ENCODE measurements at places on chromosomes 1 and 21. TPM values are rescaled to one million over a fixed set of nuclear protein-coding genes. Genes with fewer than 3 reads are reported as not detected.
A peak's percentile ranks its signal among the peaks of the same experiment; 100 is the strongest.

DNA sequence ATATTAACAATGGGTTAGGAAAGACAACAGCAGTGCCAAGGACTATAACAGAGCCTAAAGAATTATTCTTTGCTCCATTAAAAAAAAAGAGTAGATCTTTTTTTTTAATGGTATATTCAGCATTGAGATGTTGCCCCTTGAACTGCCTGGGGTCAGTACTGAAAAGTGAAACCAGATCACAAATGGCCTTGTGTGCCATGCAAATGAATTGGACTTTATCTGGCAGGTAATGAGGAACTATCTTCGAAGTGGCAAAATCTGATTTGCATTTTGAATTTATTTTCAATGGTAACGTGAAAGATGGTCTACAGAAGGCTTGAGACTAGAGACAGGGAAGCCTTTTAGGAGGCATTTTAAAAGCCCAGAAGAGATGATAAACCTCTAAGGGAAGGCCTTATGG, 21.4 kb upstream of the PKN2 start:
- no peak for DNase-seq

DNA sequence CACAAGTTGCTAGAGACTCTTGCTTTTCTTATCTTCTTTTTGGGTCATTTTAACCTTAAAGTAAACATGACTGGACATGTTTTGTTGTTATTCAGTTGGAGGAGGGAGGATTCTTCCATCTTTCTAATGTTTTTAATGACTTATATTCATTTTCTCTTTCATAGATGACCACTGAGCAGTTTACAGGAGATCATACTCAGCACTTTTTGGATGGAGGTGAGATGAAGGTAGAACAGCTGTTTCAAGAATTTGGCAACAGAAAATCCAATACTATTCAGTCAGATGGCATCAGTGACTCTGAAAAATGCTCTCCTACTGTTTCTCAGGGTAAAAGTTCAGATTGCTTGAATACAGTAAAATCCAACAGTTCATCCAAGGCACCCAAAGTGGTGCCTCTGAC, 11.9 kb downstream of the DYRK3 start:
- DNase-seq = no peak

DNA sequence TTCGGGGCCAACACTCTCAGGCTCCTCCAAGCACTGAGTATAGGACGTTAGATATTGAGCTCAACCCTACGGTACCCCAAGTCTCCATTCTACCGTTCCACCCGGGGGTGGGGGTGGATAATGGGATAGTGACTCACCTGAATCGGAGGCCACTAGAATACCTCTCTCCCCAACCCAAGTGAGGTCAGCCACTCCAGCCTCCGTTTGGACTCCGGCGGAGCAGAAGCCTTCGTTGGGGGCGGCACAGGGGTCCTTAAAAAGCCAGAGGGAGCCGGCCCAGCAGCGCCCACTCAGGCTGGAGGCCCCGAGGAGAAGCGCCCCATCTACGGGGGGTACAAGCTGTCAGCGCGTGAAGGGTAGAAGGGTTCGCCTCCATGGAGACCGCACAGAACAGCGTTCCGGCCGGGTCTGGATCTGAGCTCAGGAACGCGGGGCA, 556 bp downstream of the WDR77 start:
- peak; percentile 33 for DNase-seq

GRCh38 chr1:241611063-241611462, 29.1 kb downstream of the CHML start:
- DNase-seq = no peak

DNA sequence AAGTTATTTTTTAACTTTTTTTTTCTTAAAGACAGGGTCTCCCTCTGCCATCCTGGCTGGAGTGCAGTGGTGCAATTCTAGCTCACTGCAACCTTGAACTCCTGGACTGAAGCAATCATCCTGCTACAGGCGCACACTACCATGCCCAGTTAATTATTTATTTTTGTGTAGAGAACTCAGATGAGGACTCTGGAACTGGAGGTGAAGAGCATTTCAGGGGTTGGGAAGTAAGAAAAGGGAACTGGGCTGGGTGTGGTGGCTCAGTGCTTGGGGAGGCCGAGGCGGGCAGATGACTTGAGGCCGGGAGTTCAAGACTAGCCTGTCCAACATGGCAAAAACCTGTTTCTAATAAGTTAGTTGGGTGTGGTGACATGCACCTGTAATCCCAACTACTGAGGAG, 28.9 kb downstream of the SLC35F3 start:
- no peak for DNase-seq

DNA sequence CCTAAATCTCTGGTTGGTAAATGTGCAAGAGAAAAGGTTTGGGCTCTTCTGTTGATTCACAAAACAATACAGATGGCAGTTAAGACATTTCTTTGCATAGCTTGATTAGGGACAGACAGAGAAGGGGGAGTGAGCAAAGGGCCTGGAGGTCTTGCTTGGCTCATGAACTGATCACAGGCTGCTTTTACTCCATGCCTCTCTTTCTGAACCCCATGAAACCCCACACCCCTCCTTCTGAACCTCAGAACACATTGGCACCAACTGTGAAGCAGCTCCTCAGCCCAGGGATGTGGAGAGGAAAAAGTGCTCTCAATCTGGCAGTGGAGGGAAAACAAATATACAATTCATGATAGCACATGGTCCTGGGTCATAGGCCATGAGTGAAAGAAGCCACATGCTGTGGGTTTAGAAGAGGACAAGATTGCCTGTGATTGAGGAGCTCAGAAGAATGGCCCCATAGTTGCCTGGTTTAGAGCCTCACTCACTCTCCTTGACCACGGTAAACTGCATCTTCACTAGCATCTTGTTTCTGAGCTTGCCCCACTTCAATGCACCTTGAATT, 111.6 kb upstream of the GADD45A start:
- no peak for DNase-seq

GRCh38 chr1:38567401-38567800, 292.2 kb downstream of the RRAGC start:
- DNase-seq = no peak

- DNase-seq = no peak
Measured at GRCh38 chr1:224432672-224433040, 1.9 kb downstream of the WDR26 start.

- DNase-seq = no peak
Measured at GRCh38 chr1:165052936-165053335, 303.6 kb downstream of the LMX1A start.

DNA sequence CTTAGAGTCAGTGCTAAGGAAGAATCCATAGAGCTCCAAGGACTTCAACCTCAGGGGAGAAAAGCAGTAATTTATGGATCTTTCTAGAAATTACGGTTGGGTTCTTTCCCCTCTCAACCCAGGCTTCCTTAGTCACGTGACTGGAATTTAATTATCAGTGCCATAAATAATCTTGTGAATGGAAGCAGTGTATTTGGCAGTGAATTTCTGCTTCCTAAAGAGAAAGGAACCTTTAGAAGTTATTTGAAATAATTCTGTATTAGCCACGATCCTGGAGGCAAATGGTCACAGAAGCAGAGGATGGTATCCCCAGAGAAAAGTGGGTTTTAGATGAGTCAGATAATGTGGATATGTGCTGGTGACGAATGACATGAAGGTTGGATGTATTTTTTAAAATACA, 89.6 kb downstream of the NFIA start:
- DNase-seq = no peak

DNA sequence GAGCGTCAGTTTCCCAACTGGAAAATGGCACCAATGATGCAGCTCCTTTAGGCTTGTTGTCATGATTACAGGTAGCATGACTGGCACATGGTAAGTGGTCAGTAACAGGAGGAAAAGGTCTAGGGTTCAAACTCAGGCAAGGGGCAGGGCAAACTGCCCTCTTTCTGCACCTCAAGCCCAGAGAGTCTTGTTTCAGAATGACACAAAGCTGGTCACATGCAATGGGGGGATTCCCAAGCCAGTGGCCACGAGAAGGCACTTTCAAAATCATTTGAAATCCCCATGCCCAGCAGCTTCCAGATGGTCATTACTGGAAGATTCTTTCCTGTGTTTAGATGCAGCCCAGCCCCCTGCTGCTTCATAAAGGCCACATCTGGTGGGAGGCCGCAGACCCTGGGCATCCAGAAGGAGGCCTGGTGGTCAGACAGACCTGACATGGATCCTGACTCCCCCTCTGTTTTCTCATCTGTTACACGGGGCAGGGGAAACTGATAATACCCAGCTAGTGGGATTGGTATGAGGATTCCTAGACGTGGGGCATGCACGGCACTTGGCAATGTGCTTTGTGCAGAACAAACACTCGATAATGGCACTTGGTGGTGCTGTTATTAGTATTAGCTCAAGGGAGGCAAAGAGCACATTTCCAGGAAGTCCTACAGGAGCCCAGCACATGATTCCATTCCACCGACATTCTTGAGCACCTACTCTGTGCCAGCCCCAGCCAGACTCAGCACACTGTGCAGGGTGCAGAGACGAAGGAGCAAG, 6.9 kb upstream of the PLA2G2D start:
- DNase-seq = no peak

- no peak for DNase-seq
Measured at GRCh38 chr1:201218409-201218808, 27.8 kb downstream of the IGFN1 start.

GRCh38 chr1:232562855-232563510, 67.0 kb downstream of the SIPA1L2 start:
- no peak for DNase-seq

DNA sequence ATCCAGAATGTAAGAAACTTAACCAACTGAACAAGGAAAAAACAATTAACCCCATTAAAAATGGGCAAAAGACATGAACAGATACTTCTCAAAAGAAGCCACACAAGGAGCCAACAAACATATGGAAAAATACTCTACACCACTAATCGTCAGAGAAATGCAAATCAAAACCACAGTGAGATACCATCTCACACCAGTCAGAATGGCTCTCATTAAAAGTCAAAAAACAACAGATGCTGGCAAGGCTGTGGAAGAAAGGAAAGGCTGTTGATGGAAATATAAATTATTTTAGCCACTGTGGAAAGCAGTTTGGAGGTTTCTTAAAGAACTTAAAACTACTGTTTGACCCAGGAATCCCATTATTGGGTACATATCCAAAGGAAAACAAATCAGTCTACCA, 51.2 kb downstream of the RGS4 start:
- no peak for DNase-seq

SLAMF1 gene
- total RNA-seq = 39.8 TPM

TP73 gene
- total RNA-seq = 0.50 TPM

DMBX1 gene
- not detected for total RNA-seq

MROH9 gene
- total RNA-seq = not detected

COP1 gene
- total RNA-seq = 40.9 TPM

CFHR4 gene
- total RNA-seq = not detected
